ENCODE measurements at places on chromosomes 11 and 22.

DNA sequence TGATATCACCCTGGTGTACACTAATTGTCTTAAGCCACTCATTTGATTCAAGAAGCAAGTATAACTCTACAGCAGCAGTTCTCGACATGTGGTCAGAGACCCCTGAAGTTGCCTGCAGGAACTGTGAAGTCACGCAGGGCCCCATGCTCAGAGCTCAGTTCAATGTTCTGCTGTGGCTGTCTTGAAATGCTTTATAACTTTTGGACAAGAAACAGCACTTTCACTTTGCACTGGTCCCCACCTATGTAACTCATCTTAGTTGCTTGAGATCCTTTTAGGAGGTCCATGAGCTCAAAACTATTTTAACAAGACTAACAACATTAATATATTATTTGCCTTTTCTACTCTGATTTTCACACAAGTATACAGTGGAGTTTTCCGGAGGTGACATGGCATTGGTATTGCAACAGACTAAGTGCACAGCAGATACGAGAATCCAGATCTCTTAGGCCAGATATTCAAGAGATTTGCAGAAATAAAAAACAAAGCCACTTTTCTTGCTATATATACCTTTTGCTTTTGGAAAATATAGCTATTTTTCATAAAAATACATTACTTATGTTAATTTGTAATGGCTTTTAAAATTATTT, 64.8 kb downstream of the PRR5L start:
- DNase-seq: no peak

GRCh38 chr11:66346476-66347424, 679 bp downstream of the B4GAT1 start:
- no peak for DNase-seq

DNA sequence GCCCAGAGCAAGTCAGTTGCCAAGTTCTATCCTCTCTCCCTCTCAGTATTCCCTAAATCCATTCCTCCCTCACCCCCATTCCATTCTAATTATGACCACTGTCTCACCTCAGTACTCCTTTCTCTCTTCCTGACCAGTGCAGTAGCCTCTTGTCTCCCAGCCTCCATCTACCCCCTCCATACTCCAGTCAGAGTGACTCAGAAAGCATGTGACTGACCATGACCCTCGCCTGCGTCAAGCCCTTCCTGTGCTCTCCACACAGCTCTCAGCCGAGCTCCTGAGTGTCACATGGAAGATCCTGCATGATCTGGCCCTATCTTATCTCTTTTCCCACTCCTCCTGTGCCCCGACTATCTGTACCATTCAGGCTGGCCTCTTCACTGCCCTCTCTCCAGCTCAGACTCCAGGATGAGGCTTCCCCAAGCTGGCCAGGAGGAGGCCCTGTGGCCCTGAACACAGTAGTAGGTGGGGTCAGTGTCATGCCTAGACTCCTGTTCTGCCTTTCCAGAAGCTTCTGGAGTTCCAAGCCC, 42.6 kb downstream of the NEU3 start:
- DNase-seq: no peak

- no peak for DNase-seq
These were observed 1.9 kb upstream of the GRAP2 start for GRCh38 chr22:39898997-39899396.

DNA sequence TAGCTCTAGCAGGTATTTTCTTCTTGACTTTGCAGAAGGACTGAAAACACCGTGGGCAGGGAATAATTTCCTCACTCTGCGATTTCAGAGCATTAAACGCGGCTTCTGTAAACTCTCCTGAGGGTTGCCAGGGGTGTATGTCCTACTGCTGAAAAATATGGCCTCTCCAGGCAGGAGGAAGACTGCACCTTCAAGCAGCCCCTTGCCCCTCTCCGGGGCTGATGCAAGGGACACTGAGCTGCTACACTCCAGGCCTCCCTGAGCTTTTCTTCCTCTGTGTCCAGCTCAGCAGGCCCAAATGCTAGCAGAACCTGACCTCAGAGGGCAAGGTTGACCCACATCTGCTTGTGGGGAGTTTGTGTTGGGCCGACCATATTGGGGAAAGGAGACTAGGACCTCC, 2.2 kb downstream of the CD6 start:
- no peak for DNase-seq

Measured in stimulated activated CD8-positive, alpha-beta memory T cell treated with anti-CD3 and anti-CD28 coated beads, Interleukin-15, amount 100 ng/mL, for 4 hours (primary cell).